ENCODE measurements at places on chromosomes 1 and 21.

GRCh38 chr1:29123053-29123886, 433 bp downstream of the TMEM200B start:
- no peak for DNase-seq

GRCh38 chr1:87399701-87400100, 71.0 kb downstream of the LMO4 start:
- no peak for DNase-seq

DNA sequence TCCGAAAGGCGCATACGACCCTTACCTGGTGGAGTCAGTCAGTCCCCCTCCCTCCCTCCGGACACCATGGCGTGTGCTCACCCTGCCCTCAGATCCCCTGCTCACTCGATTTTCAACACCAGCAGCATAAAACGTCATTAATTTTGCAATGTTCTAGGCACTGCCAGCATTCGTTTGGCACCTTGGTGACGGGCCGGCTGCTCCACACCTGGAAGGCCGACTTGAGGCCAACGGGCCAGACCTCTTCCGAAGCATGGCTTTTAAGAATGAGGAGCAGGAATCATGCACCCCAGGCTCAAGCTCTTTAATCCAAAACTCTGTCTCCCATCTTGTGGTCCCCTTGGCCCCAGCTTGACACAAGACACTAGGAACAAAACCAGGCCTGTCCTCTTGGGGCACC, 33.1 kb downstream of the NPHP4 start:
- no peak for DNase-seq

DNA sequence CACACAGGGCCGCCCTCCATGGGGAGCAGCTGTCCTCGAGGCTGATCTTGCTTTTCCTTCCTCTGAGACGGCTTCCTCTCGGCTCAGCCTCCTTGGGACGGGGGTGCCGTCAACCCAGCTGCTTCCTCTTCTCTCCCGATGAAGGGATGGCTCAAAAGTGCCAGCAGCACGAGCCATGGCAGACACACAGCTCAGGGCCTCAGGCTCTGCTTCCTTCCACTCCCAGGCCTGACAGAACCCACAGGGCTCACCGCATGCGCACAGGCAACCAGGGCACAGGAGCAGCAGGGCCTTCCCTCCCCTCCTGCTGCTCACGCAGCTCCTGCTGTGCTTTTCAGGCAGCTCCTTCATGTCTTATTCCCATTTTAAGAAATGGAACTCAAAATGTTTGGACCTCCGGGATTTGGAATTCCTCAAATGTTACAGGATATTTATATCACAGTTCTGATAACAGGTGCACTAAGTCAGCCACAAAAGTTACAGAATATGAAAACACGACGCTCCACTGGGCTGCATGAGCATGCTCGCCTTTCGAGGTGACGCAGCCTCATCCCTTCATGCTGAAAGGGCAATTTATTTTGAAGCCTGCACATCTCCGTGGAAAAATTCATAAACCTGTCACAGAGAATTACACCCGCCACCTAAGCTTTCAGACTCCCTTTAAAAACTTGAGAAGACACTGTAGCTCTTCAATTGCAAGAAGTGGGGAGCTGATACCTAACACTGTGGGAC, 84.4 kb downstream of the HSF2BP start:
- no peak for DNase-seq

GRCh38 chr1:168167806-168168205, 11.0 kb upstream of the TIPRL start:
- DNase-seq: no peak

- DNase-seq: no peak
These were observed 65.8 kb upstream of the PRKACB start for GRCh38 chr1:84078108-84078841.

GRCh38 chr1:66693856-66694255, 58.4 kb upstream of the DYNLT5 start:
- DNase-seq: no peak

DNA sequence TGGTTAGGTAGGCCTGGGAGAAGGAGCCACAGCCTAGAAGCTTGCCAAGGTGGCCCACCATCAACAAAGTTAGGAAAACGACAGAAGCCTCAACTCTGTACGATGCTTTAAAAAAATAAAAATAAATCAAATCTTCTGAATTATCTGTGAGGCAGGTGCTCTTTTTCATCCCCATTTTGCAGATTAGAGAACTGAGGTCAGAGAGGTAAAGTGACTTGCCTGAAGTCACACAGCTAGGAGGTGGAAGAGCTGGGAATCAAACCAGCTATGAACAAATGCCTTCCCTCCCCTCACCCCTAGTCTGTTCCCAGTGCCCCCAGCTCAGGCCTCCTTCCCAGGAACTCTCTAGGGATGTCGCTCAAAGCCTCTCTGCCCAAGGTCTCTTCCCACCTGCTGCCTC, 30.4 kb downstream of the EPHA2 start:
- DNase-seq: no peak

DNA sequence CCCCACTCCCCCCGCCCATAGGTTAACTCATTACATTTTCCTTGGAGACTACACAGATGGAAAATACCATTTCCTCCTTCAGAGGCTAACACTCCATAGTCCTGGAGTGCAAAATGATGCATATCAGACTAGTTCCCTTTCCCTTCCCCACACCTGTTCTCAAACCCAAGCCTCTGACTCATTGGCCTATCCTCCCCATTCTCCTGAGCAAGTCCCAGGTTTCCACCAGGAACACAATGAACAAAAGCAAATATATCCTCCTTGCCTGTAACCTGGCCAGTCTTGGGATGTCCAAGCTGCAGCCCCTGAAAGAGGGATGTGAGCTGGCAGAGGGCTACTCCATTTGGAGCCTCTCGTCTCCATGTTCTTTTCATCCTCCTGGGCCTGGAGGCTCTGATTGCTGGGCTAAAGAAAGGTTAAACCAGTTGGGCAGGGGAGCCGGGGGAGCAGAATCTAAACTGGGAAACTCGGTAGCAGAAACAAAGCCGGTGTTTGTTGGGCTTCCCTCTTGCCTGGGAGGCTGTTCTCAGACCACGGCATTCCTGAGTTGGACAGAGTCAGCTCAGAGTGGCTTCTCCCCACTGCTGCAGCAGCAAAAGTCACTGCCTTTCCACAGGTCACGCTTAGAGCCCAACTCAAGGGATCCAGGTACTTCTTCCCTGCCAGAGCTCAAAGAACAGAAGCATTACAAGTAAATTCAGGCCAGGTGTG, 13.9 kb downstream of the SSR2 start:
- DNase-seq: no peak

GRCh38 chr1:194309269-194309668, 1122.9 kb upstream of the B3GALT2 start:
- no peak for DNase-seq

DNA sequence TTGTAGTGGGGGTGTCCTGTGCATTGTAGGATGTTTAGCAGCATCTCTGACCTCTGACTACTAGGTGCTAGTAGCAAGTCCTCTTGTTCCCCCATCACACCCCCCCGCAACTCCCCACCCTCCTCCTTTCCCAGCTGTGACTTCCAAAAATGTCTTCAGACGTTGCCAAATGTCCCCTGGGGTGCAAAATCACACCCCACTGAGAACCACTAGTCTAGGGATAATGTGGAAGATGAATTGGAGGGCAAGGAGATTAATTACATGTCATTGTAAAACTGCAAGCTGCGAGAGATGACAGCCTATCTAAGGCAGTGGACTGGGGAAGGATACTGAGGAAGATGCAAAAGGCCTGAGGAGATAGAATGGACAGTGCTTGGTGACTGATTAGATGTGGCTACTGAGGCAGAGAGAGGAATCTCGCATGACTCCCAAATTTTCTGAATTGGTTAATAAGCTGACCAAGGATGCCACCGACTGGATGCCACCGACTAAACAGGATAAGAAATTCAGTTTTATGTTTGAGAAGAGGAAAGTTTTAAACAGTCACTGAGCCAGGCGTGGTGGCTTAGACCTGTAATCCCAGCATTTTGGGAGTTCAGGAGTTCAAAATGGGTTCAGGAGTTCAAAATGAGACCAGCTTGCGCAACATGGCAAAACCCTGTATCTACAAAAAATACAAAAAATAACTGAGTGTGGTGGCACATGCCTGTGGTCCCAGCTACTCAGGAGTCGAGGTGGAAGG, 3.1 kb upstream of the JAK1 start:
- no peak for DNase-seq

DNA sequence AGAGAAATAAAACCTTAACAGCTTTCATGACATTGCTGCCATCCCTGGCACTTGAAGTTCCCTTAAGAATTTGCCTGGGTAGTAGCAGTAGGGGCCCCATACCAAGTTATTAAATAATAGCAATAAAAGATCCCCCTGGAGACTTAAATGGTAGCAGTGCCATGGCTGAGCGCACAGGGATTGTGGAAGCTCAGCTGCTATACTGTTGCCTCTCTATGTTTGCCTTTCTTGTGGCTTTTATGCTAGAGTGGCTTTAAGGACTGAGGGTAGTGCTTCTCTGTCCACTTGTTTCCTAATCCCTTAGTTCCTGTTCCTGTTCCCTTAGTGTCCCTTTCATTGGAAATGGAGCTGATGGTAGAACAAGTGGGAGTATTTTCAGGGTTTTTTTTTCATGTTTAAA, 42.1 kb downstream of the NCF2 start:
- no peak for DNase-seq

DNA sequence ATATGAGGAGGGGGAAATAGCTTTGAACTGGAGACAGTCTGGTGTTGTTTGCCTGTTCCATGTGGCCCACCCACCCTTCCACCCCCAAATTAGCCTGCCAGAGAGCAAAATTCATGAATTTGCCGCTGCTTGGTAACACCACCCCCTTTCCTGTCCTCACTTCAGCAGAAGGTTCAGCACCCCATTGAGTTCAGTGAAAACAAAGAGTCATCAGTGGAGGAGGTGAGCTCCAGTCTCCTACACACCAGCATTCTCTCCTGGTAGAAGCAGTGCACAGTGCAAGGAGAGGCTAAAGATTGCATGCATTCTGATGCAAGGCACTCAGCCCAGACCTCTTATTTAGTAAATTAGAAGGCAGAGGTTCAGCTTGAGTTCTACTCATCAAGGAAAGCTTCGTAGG, 99.7 kb upstream of the DYNLT5 start:
- DNase-seq: no peak

DNA sequence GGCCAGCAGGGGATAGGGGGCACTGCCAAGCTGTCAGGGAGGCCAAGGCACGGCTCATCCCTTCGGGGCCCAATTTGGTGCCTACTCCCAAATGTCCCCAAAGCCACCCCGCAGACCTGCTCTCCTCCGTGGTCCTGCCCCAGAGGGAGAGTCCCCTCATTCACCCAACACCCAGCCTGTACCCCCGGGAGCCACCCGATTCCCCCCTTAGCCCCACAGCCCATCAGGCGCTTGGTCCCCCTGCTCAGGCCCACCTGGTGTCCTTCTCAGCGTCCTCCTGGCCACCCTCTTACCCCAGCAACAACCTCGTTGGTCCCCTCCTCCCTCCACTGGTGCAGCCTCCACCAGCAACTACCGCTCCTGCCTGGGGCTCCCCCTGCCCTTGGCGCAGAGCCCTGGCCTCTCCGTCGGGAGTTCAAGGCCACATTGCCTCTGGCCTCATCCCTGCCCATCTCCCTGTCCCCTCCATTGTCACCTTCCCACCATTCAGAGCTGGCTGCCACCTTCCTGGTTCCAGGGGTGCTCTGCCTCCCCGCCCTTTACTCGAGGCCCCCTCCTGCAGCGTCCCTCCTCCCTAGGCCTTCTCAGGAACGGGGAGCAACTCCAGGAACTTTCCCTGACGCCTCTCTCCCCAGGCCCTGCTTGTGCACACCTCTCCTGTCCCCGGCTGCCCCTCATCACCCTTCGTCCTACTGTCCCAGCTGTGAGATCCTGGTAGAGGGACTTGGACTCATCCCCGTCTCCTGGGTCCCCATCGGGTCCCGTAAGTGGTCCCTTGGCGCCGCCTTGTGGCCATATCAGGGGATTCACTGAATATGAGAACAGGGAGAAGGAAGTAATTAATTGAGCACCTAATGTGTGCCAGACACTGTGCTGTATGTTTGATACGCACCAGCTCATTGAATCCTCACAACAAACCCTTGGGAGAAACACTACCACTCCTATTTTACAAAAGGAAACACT, 73.9 kb downstream of the RAP1GAP start:
- peak; percentile 18 for DNase-seq

GRCh38 chr21:25732091-25732760, 2.5 kb downstream of the ATP5PF start:
- DNase-seq: no peak

- no peak for DNase-seq
These were observed 46.3 kb upstream of the CFAP298 start for GRCh38 chr21:32658524-32658923.

DNA sequence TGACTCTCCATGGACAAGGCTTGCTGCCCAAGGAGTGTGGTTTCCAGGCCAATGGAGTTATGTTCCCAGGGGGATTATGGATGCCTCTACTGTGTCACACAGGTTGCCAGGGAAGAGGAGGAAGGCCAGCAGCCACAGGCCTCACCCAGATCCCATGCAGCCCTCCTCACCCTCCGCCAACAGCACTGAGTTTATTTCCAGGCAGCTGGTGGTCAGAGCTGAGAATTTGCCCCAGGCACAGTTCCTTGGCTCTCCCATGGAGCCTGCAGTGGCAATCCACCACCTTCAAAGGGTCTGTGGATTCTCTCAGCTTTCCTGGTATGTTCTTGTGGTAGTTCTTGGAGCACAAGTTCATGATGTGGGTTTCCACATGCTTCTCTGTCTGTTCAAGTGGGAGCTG, 79.2 kb downstream of the NTNG1 start:
- DNase-seq: no peak

- DNase-seq: no peak
These were observed 130.4 kb upstream of the DNAH14 start for GRCh38 chr1:224799083-224799482.

DNA sequence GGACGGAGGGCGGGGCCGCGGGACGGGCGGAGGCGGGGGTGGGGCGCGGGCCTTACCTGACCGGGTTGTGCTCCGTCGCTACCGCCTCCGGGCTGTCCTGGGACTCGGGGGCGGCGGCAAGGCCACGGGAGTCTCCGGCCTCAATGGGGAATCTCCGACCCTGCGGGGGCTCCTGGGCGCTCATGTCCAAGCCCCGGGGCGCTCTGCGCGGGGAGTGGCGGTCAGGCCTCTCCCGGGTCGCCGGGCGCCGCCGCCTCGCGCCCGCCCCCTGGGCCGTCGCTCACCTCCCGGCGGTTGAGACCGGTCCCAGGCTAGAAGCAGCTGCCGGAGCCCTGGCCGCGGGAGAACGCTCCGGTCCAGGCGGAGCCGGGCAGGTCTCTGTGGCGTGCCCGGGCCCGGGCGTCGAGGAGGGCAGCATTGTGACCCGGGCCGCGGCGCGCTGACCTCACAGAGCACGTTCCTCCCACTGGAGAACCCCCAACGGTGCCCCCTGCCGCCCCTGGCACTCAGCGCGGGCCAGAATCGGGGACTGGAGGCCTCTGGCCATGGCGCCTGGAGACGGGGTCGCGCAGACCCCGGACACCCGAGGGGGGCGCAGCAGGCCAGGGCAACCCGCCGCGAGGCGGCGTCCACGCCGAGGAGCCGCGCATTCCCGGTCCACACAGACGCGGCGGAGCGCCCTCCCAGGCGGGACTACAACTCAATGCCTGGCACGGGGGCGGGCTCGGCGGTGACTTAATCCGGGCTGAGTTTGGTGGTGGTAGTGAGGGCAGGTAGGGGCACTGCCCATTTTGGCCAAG, 411 bp downstream of the FAM229A start:
- DNase-seq: no peak

Measured in activated gamma-delta T cell treated with Interleukin-2 at 50 U/mL for 16 hours (primary cell).